ENCODE measurements at places on chromosomes 7 and 10. TPM values are rescaled to one million over a fixed set of nuclear protein-coding genes. Genes with fewer than 3 reads are reported as not detected.

GRCh38 chr10:100642295-100642994 is 102.9 kb upstream of the PAX2 start:
- no peak for DNase-seq

GRCh38 chr10:44703241-44704155 is 207.6 kb upstream of the TMEM72 start:
- DNase-seq, result no peak

GPNMB gene
- 28.4 TPM for total RNA-seq

ZDHHC16 gene
- total RNA-seq, result 29.9 TPM

- no peak for DNase-seq
Observed at GRCh38 chr10:80583685-80584084, 46.0 kb downstream of the SH2D4B start.

DNA sequence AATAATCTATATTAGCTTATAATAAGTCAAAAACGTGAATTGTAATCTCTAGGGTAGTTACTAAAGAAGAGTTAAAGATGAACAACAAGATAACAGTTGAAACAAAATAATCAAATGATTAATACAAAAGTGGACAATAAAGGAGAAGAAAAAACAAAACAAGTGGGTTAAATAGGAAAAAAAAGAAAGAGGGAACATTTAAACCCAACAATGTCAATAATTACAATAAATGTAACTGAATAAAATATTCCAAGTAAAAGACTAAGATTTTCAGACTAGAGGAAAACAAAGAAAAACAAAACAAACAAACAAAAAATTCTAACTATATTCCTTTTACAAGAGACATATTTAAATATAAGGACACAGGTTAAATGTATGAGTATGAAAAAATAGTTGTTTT is 38.0 kb upstream of the ZEB1 start:
- DNase-seq, result no peak

NME8 gene
- total RNA-seq, result not detected

SLC26A4 gene
- total RNA-seq, result not detected

DNA sequence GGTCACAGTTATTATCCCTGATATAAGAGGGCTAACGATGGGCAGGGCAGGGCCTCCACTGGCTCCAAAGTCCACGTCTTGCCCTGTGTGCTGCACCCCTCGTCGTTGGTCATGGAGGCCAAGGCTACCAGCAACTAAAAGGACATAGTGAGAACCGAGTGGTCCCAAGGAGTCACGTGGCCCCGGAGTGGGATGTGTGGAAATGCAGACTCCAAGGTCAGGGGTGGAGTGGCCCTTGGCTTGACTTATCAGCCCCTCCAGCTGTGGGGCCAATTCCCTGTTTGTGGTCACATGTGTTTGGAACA is 30.7 kb downstream of the BTBD16 start:
- no peak for DNase-seq

GRCh38 chr7:24975644-24976260 is 4.2 kb downstream of the OSBPL3 start:
- DNase-seq, result no peak

DNA sequence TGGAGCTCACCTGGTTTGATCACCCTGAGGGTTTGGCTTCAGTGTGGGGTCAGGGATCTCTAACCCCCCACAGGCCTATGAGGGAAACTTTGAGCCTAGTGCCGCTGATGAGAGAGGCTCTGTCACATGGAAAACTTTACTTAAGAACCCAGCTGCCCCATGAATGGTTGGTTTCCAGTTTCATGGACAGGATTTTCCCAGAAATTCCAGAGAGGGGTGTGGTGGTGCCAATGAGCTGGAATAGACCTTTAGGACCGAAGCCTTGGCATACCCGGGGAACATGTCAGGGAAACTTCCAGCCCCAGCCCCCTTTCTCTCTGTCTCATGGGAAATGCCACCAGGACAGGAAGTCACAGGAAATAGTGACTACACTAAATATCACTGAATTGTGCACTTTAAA is 36.9 kb downstream of the AKR1B1 start:
- no peak for DNase-seq

LRCH4 gene
- 151 TPM for total RNA-seq

DNA sequence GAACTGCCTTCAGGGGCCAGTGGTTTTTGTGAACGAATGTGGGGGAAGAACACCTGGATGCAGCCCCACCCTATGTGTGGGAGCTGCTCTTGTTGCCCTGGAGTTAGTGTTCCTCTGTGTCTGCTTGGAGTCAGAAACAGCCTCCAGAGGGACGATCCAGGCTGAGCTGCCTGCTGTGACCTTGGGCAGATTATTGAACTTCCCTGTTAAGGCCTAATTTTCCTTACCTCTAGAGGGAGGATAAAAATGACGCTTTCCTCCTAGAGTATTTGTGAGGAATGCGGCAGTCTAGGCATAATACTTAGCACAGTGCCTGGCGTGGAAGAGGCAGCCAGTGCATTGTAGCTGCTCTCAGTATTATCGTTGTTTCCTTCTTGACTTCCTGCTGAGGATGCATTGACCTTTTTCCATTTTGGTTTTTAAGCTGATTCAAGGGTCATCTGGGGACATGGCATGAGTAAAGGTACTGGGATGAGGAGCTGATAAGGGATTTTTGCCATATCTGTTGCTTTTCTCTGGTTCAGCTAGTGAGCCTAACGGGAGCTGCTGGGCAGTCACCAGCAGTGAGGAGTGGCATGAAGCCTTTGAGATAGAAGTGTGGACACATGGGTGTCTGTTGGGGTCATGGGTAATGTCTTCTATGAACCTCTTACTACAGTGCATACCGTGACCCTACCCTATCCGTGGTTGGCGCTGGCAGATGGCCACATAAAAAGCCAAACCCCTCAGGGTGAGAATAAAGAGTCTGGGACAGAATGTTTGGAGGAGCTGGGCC is 6.4 kb downstream of the ZFYVE27 start:
- no peak for DNase-seq

DNA sequence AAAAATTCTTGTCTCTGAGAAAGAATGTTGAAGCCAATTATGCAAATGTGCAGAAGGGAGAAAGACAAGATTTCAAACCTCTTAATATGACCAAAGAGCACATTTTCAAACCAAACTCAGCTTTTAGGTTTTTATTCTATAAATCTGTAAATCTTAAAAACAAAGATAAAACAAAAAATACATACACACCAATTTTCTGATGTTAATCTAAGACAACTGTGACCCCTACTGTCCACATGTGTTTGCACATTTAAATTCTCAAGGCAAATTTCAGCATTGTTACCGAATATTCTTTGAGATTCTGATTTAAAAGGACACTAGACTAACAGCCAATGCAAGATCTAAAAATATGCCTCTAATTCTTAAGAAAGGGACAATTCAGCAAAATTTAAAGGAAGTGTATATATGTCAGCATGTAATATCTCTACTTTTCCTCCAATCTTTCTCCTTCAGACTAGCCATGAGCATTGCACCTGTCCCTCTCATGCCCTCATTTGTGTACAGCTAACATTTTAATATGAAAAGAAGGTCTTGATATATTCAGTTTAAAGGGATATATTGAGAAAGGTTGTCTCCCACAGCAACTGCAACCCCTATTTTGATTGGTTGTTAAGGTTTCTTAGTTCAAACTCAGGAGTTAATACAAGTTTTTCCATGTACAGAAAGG is 417.9 kb downstream of the IPMK start:
- no peak for DNase-seq

DNA sequence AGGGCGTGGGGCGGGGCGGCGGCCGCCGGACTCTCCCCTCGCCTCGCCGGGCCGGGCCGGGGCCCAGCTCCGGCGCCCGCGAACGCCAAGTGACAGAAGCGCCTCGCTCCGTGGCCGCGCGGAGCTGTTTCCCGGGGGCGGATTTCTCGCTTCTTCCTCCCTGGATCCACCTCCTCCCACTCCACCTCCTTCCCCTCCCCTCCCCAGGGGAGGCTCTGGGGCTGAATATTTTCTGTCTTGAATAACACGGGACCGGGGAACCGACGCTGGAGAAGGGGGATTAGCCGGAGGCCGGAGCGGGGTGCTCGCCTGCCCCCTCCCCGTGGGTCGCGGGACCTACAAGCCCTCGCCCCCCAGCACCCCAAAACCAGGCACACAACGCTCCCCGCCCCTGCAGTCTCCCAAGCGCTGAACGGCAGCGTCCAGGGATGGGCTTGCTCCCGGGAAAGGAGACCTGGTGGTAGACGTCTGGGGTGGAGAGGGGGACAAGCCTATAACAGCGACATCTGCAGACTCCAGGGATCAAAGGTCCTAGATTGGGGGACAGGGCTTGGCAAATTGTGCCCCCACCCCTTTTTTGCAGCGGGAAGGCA is at the start of gene ARHGAP21:
Gene ARHGAP21 (minus strand): TSS at position 100 of the 593 bp plus-strand sequence. CDS start 1,988 bp downstream, outside the sequence.
- peak; percentile 76 for DNase-seq

GRCh38 chr10:5679606-5680005 is 5.0 kb upstream of the TASOR2 start:
- no peak for DNase-seq

DNA sequence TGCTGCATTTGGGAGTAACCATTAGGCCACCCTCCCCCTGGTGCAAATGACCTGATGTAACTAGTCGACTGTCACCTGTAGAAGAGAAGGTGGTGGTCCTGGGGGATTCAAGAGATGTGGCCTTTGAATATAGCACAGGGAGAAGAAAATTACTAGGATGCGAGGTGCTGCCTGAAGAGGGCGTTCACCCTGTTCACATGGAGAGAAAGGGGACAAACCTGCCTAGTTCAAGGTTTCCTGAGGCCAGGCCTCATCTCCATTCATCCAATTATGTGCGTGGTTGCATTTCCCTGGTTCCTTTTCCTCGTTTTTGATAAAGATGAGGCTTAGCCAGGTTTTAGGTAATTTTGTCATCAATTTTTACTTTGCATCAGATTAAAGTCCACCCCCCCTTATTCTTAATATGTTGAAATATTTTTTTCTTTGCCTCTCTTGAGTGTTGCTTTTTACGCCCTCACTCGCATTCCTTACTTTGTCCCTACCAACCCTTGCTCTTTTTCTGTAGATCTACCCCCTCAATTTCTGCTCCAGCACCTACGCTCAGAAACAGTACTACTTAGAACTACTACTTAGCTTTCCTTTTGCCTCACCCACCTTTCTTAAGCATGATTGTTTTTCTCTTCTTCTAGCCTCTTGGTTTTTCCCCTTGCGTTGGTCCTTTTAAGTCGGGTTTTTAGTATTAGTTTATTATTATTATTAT is 13.7 kb downstream of the CLCN1 start:
- DNase-seq, result no peak

GRCh38 chr7:19798986-19799385 is 25.6 kb upstream of the TMEM196 start:
- DNase-seq, result no peak
